ENCODE measurements at places on chromosomes 6 and 20. TPM values are rescaled to one million over a fixed set of nuclear protein-coding genes. Genes with fewer than 3 reads are reported as not detected.

- DNase-seq: no peak
Measured at GRCh38 chr6:11609324-11610071, 71.9 kb downstream of the TMEM170B start.

GRCh38 chr6:44128020-44128917, 915 bp downstream of the TMEM63B start:
- no peak for DNase-seq

TULP1 gene
- total RNA-seq: not detected

DNA sequence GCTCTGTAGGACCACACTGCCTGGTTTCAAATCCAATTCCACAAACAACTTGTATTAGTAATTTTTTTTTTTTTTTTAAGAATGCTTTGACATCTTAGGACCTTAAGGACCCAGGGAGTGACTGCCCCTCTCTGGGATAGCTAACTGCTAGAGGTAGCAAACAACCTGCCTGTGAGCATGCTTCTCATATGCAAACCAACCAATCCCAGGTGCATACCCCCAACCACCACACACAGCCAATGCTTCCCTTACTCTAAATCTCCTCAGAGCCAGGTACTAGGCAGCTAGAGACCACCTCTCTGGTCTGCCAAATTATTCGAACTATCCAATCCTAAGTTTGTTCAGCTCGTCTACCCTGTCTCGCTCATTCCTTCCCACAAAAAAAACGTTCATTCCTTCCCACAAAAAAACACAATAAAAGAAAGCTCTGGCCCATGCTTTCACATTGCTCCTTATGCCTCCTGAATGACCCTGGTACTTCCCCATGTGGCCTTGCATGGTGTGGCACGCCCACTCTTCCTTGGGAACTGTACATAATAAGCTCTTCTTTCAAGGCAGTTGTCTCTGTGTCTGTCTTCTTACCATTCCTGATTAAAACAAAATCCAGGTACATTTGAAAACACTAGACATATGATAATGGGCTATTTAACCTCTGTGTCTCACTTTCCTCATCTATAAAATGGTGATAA, 6.4 kb downstream of the SERAC1 start:
- DNase-seq: no peak

DNA sequence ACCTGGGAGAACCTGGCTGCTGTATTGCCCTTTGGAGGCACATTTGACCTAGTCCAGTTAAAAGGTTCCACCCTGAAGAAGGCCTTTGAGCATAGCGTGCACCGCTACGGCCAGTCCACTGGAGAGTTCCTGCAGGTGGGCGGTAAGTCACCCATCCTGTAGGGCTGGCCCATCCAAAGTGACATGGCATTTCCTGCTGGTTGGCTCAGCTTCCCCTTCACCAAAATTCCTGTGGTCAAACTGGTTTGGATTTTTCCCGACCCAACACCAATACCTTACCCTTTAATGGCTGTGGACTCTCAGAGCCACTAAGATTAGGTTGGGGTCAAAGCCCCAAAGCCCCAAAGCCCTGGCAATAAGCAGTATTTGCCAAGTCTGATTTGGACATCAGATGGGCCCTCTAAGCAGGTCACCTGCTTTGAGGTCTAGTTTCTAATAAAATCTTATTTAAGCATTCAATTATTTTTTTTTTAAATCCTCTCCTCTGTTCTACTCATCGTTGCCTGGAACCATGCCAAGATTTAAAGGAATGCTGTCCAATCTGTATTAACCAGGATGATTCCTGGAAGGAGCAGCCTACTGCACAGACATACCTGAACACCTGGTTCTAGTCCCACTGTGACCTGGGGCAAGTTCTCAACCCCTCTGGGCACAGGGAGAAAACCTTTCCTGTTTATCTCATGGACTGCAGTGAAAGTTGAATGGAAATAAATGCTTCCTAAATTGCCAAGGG, 40.8 kb downstream of the NT5E start:
- DNase-seq: no peak

DNA sequence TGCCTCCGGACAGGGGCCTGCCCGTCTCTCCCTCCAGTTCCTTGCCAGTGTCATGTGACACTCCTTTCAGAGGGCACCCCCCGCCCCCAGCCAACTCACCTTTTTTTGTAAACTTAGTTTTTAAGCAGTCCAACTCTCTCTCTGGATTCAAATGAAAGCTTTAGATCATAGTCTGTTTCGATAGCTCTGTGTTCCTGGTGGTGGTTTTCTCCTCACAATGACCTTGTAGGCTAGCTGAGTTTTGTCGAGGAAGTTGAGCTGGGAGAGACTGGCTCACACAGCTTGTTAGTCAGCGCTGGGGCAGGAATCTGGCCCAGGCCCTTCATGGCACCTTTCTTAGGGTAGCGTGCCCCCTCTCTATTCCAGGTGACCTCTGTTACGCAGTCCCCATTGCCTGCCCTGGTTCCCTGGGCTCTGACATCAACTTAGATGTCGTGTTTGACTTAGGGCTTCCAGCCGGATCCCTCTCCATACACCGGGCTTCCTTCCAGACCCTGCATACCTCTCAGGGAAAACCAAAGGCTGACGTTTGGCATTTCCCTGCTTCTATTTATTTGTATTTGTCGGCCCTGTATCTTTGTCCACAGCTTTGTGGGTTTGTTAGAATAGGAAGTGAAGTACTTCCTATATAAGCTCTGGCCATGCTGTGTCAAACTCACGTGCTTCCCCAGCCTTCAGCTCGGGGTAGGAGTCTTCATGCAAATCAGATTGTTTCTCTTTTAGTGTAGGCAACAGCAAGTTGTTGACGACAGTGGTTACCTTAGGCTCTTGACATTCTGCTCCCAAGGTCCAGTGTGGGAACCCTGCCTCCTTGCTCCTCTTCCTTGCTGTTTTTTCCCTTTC, 12.7 kb downstream of the IGF2R start:
- DNase-seq: no peak

DNA sequence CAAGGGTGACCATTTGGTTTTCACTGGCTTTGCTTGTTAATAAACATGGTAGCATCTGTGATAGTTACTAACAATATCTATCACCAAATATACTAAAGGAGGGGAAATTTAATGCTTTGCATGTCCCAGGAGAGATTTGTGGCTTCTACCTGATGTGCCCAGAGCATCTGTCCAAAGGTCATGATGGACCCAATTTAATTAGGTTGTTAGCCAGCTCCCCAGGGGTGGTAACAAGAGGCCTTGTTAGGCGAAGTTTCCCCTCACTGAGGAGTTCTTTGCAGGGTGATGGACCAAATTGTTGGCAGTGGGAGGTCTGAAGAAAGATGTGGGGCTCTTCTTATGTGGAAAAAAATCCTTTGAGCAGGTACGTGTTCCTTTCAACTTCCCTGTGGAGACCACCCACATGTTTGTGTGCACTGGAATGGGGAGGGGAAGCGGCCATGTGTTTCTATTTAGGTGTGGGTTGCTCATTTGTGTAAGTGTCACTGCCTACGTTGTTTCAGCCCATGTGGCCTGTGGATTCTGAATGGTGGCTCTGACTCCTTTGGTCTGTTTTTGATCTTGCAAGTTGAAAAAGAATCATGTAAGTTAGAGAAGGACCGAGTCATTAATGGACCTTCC, 137.6 kb downstream of the CLIC5 start:
- DNase-seq: no peak

GRCh38 chr6:3987576-3987975, 91.4 kb downstream of the FAM217A start:
- DNase-seq: no peak

- no peak for DNase-seq
Measured at GRCh38 chr6:34810936-34811632, 19.2 kb downstream of the BLTP3A start.

THBS2 gene
- 35.7 TPM for total RNA-seq

GRCh38 chr20:57948180-57948955, 238.6 kb upstream of the PMEPA1 start:
- DNase-seq: no peak

SPEF1 gene
- total RNA-seq: not detected

DNA sequence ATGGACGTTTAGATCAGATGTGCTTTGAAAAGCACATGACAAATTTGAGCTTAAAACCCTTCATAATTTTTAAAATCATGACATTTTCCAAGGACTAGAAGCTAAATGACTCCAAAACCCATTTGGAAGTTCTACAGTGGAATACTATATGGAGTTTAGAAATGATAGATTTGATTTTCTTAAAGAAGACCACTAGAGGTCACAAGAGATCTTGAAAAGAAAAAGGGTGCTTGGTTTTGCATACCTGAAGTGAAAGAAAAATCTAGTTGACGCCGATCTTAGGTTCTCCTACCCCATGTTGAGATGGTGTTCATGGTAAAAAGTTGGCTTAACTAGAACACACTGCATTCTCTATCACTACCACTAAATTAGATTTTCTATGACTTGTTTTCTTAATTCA, 31.5 kb downstream of the CFAP61 start:
- no peak for DNase-seq

TTLL9 gene
- total RNA-seq: 0.38 TPM

UFL1 gene
- 14.4 TPM for total RNA-seq

DNA sequence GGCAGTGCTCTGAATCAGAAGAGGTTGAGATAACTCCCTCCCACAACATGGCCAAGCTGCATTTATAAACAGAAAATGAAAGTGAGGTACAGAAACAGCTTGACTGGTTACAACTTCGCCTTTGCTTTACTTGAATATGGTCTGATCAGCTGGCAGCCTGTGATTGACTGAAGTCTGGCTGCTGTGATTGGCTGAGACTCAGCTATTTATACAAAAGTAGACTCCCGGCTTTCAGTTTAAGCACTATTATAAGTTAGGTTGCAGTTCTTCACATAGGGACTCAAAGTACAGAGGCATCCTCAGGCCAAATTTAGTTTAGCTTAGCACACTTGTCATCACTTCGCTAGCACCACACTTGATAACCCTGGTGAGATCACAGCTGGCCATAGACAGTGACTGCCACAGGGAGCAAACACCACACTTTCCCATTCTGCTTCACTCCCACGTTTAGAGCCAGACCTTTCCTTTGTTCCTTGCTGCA, 362.6 kb downstream of the EPM2A start:
- DNase-seq: no peak

GRCh38 chr6:111573892-111574797, 31.5 kb downstream of the TRAF3IP2 start:
- DNase-seq: no peak

GRCh38 chr6:136474241-136474640, 76.0 kb downstream of the MAP7 start:
- DNase-seq: no peak

- DNase-seq: peak; percentile 9
Measured at GRCh38 chr6:158559895-158560835, at the start of gene TMEM181. Gene TMEM181, plus strand, starts transcription at chr6:158560091. Its CDS starts 134 bp downstream, at chr6:158560225.

DNA sequence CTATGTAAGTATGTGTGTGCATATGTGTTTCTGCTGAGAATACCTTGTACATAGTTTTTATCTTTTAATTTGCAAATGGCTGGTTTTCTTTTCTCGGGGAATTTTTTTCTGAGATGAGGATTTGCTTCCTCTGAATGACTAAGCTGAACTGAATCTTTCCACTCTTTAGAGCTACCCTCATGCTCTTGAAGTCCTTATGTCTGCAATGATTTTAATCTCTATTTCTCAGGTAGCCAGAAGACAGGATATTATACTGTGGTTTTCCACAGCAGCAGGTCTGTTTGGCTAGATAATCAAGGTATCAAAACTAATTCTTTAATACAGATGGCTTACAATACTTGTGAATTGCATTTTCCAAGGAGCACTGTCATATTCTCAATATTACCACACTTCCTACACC, 114.7 kb downstream of the PLCB1 start:
- DNase-seq: no peak

SPATS1 gene
- not detected for total RNA-seq

DNA sequence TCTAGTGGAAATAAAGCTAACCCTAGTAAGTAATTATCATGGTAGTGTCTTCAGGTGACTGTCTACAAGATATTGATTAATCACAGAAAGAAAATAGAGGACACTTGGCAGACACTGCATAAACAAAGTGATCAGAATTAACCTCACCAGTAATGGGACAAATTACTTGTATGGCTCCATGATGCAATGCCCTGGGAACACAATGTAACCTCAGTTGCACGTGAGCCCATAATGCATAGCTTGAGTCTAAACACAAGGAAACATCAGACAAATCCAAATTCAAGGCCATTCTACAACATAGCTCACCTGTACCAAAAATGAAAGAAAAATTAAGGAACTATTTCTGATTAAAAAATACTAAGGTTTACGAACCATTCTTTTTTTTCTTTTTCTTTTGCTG, 92.4 kb upstream of the SSTR4 start:
- no peak for DNase-seq

DNA sequence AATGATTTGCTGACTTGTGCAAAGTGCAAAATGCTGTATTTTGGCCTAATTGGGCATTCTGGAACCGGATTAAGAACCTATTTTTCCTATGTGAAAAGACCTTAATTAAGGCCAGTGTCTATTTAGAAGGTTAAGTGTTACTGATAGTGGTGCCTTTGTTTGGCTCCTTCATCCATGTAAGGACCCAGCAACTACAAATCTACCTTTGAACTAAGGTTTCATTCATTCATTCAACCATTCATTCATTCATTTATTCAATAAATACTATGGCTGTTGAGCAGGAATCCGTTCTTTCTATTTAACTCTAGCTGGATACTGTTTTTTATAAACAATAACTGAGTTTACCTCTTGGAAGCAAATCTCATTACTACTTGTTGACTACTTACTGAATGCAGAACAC, 33.6 kb downstream of the MAPK14 start:
- DNase-seq: no peak

DNA sequence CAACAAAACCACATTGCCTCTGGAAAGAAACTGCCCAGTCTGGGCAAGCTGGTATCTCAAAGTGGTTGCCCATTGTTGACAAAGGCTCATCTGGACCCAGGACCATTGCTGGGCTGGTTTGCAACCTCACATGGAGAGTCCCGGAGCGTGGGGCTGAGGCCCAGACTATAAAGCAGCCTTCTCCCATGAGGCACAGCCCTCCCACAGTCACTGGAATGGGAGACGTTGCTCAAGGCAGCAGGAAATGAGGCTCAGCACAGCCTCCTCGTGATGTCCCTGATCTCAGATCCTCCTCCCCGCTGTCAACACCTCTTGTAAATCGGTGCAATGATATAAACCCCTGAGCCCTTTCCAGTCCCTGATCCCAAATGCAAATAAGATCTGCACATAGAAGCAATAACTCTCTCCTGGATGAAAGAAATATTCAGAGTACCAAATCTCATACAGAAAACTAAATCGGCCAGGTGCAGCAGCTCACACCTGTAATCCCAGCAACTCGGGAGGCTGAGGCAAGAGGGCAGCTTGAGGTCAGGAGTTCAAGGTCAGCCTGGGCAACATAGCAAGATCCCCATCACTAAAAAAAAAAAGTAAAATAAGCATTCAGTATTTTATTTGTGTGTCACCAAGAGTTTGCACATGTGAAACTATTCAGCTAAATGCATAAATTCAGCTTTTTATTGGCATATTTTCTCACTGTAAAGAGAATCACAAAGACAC, 103.0 kb upstream of the RREB1 start:
- no peak for DNase-seq

SEMG1 gene
- not detected for total RNA-seq

RSPO4 gene
- 0.19 TPM for total RNA-seq

DNA sequence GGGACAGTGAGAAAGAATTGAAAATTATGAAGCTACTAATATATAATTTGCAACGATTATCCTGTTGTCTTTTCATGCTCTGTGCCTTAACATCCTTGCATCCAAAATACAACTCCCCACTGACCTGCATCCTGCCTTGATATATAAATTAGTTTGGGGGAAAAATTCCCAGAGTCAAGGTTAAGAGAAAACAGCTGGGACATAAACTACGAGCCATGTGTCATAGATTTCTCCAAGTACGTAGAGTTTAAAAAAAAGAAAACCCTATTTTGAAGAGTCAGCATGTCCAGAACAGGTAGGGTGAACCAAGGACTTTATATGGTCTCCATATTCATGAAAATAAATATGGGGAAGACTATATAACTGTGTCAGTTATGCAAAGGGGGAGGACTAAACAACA, 123.8 kb upstream of the MARCKS start:
- DNase-seq: no peak

PEX3 gene
- 17.6 TPM for total RNA-seq

Measured in esophagus squamous epithelium (tissue), 5 donors.